ENCODE measurements at places on chromosomes 2 and 18.

DNA sequence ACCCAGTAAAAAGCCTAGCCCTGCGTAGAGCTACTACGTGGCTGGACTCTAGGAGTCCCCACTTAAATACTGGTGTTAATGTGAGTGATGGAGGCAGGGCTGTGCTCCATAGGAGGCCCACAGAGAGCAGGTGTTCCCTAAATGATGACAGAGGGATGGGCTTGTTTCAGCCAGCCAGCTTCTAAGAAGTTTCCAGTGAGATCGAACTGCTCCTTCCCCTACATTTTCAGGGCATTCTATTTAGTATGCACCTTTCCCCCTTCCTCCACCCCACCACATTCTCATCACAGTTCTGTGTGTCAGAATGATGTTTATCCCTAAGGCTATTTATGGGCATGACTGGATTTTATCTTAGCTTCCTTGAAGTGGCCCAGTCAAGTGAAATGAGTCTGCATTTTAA lies 213.0 kb downstream of the TRIB2 start:
- no peak for DNase-seq

- DNase-seq = no peak
These were observed 140.0 kb downstream of the ANTXR1 start for GRCh38 chr2:69152847-69153583.

GRCh38 chr2:54503192-54503591 lies 47.1 kb downstream of the SPTBN1 start:
- peak; percentile 52 for DNase-seq

DNA sequence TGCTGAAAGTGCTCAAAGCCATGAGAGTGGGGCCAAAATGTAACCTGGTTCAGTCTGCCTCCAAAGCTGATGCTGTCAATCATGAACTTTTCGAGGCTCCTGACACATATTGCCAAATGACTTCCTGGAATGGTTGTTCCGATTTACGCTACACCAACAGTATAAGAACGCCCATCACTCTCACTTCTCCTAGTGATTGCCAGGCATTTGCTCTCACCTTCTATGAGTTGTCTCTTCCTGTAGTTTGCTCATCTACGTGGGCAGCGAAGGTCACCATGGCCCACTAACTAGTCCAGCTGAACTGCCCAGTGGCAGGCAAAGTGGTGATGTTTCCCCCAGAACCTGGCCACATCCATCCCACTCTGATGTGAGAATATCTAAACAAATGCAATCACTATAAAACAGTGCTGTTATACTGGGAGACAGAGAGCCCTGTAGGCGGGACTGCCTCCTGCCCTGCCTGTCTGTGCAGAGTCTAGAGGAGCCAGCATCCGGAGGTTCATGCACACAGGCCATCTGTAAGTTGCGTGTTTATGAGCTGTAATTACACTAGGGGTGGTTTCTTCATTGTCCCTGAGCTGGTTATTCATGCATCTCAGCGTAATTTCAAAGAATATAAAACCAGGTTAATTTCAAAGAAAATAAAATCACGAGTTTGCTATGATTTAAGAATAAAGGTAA lies 8.8 kb upstream of the CABLES1 start:
- DNase-seq = peak; percentile 35

GRCh38 chr2:160144280-160144990 lies 55.6 kb downstream of the ITGB6 start:
- DNase-seq = no peak

DNA sequence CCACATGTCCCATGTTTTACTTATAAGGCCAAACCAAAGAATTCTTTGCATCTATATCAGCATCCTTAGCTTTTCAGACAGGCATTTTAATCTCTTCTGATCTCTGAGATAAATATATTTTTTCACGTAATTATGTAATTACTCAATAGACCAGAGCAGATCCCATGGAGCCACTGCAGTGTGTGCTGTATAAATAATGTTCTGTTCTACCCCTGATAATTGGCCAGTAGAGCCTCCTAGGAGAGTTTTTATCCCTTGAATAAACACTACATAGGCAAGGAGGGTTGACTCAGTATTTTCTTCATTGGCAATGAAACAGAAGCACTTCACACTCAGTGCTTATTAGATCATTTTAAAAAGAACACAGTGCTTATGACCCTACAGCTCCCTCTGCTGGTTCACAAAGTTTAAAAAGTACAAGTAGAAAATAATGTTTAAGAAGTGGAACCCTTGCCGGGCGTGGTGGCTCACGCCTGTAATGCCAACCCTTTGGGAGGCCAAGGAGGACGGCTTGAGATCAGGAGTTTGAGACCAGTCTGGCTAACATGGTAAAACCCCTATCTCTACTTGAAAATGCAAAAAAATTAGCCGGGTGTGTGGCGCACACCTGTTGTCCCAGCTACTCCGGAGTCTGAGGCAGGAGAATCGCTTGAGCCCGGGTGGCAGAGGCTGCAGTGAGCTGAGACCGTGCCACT lies 91.9 kb downstream of the PPP1R1C start:
- DNase-seq = peak; percentile 92

- DNase-seq = no peak
These were observed 78.4 kb downstream of the NEB start for GRCh38 chr2:151655663-151656398.

DNA sequence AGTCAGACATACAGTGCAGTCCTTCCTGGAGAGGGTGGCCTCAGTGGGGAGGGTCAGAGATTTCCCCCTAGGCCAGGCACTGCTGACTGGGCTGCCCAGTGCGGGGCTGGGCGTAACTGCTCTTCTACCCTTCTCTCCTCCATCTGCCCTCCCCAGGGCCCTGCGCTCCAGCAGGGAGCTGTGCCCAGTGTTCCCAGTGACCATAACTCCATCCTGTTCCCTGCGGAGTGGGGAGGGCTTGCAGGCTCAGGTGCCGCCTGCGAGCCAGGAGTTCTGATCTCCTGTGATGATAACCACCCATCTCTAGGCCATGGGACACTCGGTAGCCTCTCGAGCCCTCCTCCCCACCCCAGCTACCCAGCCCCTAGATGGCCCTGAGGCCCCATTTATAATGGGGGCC lies 107.6 kb downstream of the SMAD7 start:
- no peak for DNase-seq

DNA sequence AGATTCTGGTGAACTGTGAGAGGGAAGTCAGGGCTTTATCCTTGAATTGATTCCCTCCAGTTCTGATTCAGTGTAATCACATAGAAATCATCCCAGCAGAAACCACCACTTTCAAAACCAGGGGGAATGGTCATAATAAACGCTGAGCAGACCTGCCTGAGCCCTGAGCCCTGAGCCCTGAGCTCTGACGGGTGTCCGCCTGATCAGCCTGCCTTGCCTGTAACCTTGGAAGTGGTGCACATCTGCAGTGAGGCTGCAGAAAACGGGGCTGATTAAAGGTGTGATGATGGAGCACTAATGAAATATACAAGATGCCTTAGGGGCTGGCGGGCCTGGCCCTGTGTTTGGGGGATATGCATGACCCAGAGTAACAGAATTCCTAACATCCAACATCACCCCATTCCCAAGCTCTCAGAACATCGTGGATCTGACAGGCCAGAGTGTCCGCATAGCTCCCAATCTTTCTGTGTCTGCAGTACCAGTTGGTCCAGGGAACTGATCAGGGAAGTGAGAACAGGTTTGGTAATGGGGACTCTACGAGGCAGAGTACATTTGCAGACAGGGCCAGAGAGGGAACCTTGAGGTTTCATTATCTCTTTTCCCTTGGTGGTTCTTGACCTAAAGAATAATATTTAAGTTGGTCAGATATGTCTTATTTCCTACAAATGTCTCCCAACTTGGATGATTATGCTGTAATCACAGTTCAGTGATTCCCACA lies 37.8 kb downstream of the KCTD18 start:
- no peak for DNase-seq

DNA sequence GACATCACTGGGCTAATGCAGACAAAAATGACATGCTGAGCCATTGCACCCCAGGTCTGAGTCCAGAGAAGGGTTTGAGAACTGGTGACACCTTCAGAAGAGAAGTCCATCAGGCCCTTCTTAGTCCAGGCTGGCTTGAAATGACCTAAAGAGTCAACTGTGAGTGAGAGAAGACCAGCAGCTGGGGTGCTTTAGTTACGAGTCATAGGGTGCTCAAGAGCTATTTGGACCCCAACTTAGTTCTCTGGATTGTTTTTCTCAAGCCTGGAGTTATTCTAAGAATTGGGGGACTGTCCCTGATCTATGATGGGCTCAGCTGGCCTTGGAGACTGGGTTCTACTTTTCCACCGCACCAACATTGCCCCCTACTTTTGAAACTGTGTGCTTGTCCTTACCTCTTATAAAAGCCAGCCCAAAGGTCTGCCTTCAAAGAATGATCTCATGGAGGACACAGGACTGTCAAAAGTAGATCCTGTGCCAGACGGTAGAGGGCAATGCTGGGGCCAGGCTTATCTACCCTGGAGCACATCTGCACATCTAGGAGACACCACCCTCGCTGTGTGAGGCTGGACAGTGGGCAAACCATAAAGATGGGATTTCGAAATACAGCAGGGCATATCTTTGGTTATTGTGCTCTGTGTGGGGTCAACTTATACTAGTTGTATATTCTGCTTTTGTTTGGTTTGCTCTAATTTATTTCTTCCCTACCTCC lies 333.0 kb upstream of the SLC14A2 start:
- no peak for DNase-seq

DNA sequence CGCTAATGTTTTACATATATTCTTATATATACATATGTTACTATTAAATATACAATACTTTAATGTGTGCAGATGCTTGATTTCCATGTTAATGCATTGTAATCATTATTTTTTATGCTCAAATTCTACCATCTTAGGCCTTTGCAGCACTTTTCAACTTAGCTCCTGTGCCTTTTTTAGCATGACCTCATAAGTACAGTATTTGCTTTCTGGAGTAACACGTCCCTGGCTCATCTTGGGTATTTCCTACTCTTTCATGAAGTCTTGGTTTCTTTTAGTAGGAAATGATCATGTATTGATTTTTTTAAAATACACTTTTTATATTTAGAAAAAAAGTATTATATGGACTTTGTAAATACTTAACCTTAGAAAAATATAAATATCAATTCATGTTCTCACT lies 36.5 kb downstream of the CAB39 start:
- DNase-seq = no peak

GRCh38 chr2:95052307-95052706 lies 26.8 kb downstream of the MAL start:
- DNase-seq = no peak

GRCh38 chr18:22505141-22505591 lies 87.5 kb upstream of the CTAGE1 start:
- DNase-seq = no peak

- peak; percentile 33 for DNase-seq
These were observed 22.4 kb downstream of the ARL6IP6 start for GRCh38 chr2:152740743-152741328.

GRCh38 chr2:37326285-37326684 lies 1.7 kb upstream of the PRKD3 start:
- DNase-seq = no peak

GRCh38 chr2:205757271-205757670 lies 75.0 kb downstream of the NRP2 start:
- no peak for DNase-seq

DNA sequence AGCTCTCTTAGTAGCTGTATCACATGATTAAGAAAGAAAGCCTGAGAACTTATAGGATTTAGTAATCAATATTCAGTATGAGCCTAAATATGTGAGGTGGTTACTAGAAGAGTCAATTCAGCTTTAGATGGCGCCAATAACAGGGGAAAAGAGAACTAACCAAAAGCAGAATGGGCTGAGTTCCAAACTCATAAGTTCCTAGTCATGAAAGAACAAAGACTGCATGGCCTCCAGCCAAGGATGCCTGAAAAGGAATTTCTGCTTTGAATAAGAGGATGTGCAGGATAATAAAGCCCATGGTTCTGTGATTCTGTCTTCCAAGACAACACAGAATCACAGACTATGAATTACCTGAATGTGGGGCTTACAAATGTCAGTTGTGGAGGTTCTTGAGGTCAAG lies 196.5 kb downstream of the SATB2 start:
- DNase-seq = no peak

DNA sequence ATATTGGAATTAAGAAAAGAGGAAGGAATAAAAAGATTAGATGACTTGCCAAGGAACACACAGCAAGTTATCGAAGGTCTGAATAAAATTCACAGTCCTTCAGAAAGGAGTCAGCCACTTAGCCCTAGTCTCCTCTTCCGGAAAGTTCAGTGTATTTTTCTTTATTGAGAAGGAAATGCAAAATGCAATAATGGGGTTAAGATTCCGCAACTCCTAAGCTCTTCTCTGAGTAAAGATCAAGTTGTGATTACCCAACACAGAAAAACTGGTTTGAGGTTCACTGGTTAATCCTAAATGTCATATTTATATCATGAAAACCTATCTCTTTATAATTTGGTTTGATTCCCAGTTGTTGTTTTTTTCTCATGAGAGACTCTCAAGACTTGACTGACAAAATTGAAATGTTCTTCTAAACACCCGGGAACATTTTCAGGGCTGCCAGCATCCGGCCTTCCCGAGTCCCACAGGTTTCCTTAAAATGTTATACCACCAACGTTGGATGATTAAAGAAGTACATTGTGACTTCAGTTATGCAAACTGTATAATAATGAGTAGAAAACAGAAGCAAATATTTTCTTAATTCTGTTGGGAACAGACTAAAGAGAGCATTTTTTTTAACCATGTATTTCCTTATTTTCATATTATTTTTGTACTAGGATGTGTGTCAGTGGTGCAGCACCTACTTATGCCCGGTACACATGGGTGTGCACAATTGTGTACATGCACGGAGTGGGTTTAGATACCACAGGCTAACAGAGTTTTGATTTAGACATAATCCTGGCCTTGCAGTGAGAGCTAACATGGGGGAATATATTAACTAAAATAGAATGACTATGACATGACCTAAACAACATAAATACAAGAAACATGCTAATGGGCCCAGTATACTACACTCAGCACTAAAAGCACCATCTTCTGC lies 100.2 kb downstream of the STK39 start:
- no peak for DNase-seq

GRCh38 chr2:234165421-234165820 lies 114.9 kb downstream of the SPP2 start:
- no peak for DNase-seq

GRCh38 chr2:230161184-230161583 lies 58.6 kb downstream of the SP110 start:
- DNase-seq = no peak

DNA sequence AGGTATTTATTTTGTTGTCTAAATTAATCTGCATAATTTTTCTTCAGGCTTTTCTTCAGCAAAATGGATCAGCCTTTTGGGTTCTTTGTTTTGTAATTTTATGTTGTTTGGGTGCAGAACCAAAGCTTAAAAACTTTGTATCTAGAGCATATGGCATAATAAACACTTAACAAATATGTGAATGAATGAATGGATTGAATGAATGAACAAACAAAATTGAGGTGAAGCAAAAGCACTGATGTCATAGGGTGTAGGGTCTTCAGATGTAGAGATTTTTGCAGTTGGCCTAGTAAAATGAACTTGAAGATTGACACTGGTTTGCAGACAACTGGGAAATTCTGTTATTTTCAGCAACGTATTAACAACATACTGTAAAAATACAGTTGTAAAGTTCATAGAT lies 17.3 kb downstream of the VAPA start:
- no peak for DNase-seq

GRCh38 chr18:2709316-2709715 lies 53.8 kb downstream of the SMCHD1 start:
- no peak for DNase-seq
